ENCODE measurements at places on chromosomes 3 and 15.

GRCh38 chr3:167859610-167860009, 124.1 kb downstream of the SERPINI1 start:
- H3K36me3 ChIP-seq: no peaks in the 10 kb centered on the region
- no peak overlapping the region for H3K27ac ChIP-seq
- no peak overlapping the region for H3K4me3 ChIP-seq
- DNase-seq: no peak
- H3K4me1 ChIP-seq: no peaks in the 10 kb centered on the region

DNA sequence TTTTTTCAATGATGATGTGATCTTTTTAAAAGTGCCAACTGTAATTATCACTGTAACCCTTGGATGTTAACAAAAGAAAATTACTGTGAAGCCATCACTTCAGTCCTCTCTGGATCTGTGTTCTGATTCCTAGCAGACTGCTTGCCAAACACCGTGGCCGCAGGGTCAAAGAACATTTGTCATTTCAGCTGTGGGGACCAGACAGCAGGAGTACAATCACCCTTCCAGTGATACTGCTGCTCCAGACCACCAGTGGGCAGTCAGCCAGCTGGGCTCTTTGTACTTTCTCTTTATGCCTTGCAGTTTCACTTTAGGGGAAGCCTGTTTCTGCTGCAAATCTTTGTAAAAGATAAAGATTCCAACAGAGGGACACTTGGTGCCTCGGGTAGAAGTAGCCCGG, 770.0 kb downstream of the GRM7 start:
- H3K27ac ChIP-seq: no peak overlapping the region
- DNase-seq: no peak
- H3K4me1 ChIP-seq: no peaks in the 10 kb centered on the region
- H3K27me3 ChIP-seq: no peaks in the 10 kb centered on the region
- no peak overlapping the region for H3K4me3 ChIP-seq

DNA sequence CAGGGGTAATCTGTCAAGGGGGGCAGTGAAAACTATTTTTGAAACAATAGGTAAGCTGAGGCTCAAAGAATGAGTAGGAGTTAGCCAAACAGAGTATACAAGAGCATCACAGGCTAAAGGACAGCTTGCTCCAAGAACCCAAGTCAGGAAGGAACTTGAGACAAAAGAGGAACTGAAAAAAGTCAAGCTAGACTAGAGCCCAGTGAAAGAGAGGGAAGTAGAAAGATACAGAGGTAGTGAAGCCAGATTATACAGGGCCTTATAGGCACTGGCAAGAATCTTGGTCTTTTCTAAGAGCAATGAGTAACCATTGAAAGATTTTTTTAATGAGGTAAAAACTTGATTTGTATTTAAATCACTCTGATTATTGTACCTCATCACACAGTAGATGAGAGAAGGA, 69.9 kb downstream of the FILIP1L start:
- DNase-seq: no peak
- no peaks in the 10 kb centered on the region for H3K36me3 ChIP-seq
- no peaks in the 10 kb centered on the region for H3K27me3 ChIP-seq

DNA sequence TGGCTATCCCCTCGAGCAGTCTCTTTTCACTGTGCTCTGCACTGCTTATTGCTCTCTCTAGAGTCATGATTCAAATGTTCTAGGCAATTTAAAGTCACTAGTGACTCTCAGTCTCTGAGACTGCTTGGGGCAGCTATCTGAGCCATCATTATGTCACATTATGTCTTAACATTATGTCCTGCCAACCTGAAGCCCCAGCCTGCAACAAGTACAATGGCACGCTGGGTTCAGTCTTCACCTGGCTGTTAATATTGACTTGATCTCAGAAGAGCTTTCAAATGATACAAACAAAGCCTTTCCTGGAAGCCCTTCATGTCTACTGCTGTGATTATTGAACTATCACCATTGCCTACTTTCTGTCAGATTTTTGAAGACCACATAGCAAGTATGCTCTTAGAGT, 128.1 kb upstream of the GRM7 start:
- no peaks in the 10 kb centered on the region for H3K27me3 ChIP-seq
- no peak overlapping the region for H3K27ac ChIP-seq
- no peaks in the 10 kb centered on the region for H3K4me1 ChIP-seq
- no peaks in the 10 kb centered on the region for H3K36me3 ChIP-seq
- no peak overlapping the region for H3K4me3 ChIP-seq
- no peak for DNase-seq

GRCh38 chr3:57086201-57086600, 25.7 kb downstream of the SPATA12 start:
- no peak overlapping the region for H3K27ac ChIP-seq
- no peak for DNase-seq
- H3K36me3 ChIP-seq: no peaks in the 10 kb centered on the region
- no peaks in the 10 kb centered on the region for H3K4me1 ChIP-seq
- H3K27me3 ChIP-seq: no peaks in the 10 kb centered on the region

- no peak for DNase-seq
- no peaks in the 10 kb centered on the region for H3K27me3 ChIP-seq
- no peak overlapping the region for H3K4me3 ChIP-seq
- H3K4me1 ChIP-seq: no peaks in the 10 kb centered on the region
- no peaks in the 10 kb centered on the region for H3K36me3 ChIP-seq
- H3K27ac ChIP-seq: no peak overlapping the region
These were observed 63.0 kb upstream of the FRMD4B start for GRCh38 chr3:69448877-69449276.

Data from CD8-positive, alpha-beta memory T cell (primary cell).